NCI-H187 (cell line): ENCODE measurements at places on chromosomes 2 and 18.

DNA sequence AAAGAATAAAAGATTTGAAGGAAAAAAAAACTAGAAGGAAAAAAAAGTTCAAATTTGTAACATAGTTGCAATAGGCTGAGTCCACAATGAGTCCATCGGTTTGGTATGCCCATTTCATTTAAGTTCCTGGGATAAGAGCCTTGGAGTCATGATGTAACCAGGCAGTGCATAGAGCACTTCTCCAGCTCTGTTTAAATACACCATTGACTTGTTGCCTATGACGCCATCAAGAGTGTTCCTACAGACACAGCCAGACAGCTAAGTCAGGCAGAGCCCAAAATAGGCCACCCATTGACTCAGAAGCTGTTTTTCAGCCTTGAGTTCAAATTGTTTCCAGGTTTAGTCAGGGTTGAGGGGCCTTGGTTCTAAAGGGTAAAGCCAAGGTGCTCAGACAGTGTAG, 44.9 kb downstream of the SOCS6 start:
- no peak for DNase-seq

- no peak for DNase-seq
Measured at GRCh38 chr18:21386523-21387240, 144.7 kb downstream of the GREB1L start.

GRCh38 chr2:238761868-238762267, 86.0 kb upstream of the TWIST2 start:
- DNase-seq = no peak

DNA sequence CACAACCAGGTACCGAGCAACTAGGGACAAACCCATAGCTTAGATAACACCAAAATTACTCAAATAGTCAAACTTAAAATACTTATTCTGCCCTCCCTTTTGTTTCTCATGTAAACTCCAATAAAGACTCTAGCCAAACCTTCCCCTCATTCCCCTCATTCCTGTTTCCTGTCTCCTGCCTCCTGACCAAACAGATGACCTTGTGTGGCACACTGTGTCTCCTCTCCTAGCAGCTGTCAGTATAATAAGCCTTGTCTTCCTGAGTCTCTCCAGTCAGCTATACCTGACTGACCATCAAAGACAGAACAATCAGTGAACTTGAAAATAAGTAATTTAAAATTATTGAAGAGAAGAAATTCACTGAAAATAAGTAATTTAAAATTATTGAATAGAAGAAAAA, 14.3 kb downstream of the SULT1C4 start:
- no peak for DNase-seq

DNA sequence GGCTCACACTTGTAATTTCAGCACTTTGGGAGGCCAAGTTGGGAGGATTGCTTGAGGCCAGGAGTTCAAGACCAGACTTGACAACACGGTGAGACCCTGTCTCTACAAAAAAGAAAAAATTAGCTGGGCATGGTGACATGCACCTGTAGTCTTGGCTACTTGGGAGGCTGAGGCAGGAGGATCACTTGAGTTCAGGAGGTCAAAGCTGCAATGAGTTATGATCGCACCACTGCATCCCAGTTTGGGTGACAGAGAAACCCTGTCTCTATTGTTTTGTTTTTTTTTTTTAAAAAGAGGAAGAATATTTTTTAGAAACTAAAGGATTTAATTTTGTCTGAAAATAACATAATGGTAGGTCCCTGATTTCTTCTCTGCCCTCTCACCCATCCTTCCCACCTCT, 79.4 kb upstream of the TMEM200C start:
- no peak for DNase-seq

DNA sequence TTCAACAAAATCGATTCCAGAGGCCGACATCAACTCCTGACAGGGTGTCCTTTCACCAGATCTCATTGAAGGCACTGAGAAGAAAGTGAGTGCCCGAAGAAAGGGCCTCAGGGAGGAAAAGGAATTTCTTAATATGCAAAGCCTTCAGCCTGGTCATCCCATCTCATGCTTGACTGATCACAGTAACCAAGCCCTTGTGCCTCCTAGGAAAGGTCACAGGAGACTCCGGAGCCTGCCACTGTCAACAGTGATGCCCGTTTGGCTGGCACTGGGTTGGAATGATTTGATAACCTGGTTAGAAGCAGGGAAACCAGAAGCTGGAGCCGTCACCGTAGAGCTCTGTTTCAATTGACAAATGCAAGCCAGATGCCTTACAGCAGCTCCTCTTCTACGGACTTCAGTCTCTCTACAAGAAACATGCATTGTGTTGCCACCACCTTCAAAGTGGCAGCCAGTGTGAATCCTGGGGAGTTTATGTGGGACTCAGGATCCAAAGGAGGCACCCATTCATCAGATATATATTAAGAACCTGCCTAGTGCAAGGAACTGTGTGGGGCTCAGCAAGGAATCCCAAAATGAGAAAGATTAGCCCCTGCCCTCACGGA, 24.6 kb downstream of the COX7A2L start:
- DNase-seq = no peak

- DNase-seq = no peak
Measured at GRCh38 chr2:158685646-158686045, 109.5 kb upstream of the DAPL1 start.

DNA sequence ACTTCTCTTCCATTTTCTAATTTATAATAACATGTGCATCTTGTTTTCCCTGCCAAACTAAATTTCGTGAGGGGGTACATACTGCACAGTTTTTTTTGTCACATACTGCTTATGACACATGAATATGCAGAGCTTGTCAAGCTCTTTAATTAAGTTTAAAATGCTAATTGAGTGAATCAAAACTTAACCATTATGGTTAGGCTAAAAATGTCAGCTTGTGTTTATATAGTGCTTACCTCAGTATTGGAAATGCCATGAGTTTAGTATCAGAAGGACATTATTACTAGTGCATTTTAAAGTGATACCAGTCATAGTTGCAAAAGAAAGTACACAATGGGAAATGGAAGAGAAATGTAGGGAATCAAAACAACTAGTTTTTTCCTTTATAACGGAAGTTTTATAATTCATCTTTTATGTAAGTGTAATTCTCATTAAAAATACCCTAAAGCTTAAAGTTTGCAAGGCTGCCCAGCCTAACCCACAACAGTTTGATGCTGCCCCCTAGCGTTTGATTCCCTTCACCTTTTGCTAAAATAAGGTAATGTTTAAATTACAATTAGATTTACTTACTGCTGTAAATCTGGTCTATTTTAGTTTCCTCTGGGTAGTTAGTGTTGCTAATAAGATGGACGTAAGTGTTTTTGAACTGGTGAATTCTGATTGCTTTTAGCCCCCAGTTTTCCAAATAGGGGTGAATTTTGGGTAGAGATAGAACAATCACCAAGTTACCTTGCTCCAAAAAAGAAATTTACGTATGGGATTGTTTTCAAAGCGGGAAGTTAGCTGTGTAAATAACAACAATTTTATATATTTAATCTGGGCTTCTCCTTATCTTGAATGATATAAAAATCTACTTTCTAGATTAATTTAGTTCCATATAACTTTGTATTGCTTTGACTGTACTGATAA, 3.2 kb downstream of the SLC39A10 start:
- peak; percentile 9 for DNase-seq

DNA sequence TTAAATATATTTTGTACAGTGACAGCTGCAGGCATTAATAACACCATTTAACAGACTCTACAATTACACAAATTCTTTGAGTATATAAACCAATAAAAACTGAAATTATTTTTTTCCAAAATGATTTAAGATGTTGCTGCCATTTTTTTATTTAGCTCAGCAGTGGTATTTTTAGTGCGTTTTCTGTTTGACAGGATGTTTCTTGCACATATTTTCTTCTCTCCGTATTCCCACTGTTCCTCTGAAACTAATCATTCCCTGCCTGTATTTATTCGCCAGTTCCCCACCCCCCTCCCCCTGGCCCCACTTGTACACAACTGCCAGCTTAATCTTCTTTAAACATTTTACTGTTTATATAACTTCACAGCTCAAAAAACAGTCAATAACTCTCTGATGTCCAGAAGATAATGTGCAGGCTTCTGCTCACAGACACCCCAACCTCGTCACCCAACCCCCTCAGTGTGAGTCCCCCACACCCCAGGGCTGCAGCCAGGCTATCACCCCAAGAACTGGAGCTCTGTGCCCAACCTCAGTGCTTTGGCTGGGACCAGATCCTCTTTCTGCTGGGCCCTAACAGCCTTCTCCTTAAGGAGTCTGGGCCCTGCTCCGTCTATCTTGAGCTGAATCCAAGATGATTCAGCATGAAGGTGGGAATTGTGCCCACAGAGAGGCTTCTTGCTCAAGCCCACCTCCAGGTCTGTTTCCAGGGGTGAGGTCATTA, 41.6 kb upstream of the MAP4K4 start:
- DNase-seq = no peak

- DNase-seq = no peak
Measured at GRCh38 chr2:86420913-86421312, 20.3 kb upstream of the KDM3A start.

DNA sequence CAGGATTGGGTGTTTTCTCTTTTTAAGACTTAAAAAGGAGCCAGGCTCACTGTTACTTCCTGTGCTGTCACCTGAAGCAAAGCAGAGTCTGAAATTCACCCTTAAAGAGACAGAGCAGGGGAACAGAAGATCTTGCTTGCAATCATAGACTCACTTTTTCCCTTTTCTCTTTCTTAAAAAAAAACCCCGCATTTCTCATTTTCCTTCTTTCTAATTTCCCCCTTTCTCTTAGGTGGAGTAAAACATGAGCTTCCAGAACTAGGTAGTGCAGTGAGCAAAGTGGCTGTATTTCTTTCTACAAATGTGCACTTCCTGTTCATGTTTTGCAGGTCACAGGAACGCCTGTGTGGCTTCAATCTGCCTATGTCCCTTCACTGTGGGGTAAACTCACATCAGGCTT, 381.2 kb downstream of the LPIN1 start:
- no peak for DNase-seq

DNA sequence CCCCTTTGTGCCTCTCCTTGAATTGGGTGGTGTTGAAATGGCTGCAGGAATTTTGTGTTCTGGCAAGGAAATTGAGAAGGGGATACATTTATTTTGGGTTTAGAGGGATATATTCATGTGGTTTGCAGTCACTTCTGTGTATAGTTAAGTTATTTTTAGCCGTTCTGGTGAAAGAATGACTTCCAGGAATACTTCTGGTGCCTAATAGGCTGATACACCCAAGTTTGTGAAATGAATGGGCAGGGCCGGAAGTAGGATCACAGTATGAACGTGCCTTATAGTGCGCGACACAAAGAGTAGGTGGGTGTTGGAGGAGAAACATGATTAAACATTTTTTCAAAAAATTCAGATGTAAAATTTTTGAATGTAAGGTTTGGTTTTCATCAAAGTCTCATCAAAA, 168.6 kb upstream of the ATP5MC3 start:
- DNase-seq = no peak

GRCh38 chr2:224723586-224724217, 7.5 kb upstream of the CCDC195 start:
- no peak for DNase-seq

DNA sequence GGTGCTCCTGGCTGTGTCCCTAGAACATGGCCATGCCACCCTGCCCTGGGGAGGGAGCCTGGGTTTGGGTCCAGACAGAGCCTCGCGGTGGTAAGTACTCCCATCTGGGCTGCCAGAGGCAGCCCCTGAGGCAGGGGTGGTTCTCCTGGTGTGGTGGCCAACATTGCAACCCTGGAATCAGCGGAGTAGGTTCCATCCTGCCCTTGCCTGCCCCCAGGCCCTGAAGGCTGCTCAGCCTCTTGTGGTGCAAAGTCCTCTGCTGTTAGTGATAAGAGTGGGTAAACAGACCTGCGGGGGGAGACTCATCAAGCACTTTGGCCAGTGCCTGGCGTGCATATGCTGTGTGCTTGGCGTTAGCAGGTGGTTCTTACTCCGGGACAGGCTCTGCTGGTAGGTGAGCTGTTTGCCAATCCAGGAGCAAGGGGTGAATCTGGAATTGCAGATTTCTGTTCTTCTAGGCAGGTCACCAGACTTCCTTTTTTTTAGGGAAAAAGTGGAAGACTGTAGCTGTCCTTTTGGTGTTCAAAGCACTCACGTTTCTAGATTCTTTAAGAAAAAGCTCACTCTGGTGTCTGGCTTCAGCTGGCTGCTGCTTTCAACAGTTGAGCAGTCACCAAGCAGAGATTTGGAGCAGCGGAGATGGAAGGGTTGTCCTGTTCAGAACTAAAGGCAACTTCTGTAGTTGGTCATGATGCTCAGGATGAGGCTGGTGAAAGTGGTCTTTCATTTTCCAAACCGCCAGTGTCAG, 3.2 kb downstream of the CNNM3 start:
- DNase-seq = peak; percentile 29
